NCI-H510A treated with DMSO at 0.1 percent for 48 hours (cell line): ENCODE measurements at places on chromosomes 16 and 17.

- DNase-seq = no peak
These were observed 388.5 kb downstream of the XYLT1 start for GRCh38 chr16:17082095-17082882.

- DNase-seq = no peak
These were observed 33.9 kb downstream of the ZNF652 start for GRCh38 chr17:49327835-49328784.

- DNase-seq = no peak
These were observed 44.5 kb downstream of the NDE1 start for GRCh38 chr16:15694499-15694898.

DNA sequence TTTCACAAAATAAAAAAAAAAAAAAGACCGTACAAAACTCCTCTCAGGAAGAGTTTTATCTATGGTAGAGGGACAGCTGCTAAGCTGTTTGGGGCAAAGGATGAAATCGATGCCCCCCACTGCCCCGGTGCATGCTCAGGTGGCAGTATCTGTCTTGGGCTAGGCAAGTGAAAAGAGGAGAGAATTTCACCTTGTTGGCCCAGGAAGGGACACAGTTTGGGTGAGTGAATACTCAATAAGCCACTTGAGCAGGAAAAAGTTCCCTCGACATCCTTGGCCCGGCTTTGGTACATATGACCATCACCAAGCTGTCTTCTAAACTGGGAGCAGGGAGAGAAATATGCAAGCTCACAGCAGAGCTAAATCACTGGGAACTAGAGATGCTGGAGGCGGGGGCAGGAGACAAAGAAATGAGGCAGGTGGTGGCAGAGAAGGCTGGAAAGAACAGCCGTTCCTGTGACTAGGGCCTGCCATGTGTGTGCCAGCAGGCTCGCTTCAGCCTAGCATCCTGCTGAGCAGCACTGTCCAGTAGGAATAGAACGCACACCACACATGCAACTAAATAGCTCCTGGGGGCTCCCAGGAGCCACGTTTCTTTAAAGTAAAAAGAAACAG lies 8.2 kb upstream of the EIF1 start:
- peak; percentile 39 for DNase-seq

DNA sequence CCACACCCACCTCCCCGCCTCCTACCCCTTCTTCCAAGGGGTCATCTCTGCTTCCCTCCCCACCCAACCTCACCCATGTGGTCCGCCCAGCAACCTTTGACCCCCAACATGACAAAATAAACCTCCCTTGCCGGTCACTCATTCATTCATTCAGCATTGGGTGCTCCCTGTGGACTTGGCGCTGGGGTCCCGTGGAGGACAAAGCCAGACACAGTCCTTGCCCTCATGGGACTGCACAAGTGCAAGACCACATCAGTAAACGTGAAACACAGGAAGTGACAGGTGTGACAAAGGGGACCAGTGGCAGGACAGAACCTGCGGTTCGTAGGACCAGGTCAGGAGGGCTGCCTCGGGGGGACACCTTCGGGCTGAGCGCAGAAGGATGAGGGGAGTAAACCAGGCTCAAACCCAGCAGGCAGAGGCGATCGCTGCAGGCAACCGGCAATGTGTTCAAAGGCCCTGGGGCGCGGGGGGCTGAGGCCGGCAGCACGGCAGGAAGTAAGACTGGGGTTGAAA lies 185.4 kb downstream of the SEC14L1 start:
- DNase-seq = no peak

DNA sequence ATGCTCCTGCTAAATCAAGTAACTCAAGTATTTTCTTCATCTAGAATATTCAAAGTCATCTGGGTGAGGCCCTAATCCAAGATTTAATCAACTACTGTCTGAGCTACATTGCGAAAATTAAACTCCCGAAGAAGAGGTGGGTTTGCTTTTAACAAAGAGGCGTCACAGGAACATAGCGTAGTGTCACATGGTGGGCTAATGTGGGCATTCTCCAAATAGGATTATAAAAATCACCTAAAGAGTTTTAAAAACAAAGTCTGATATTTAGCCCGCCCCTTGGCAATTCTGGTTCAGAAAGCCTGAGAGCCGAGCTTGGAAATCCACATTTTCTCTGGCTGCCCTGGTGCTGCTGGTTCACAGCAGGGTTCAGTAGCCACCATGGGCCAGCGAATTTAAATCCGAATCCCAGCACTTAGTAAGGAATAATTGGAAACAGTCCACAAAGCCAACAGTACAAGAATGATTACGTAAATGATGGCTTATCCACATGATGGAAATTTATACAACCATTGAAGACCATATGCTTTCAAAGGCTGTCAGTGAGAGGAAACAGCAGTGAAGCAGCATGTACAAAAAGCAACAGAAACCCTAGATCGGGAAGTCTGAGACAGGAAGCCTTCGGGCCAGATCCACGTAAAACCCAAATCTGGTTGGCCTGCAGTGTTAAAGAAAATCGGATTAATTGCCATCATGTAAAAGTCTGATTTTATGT lies 8.8 kb downstream of the PMM2 start:
- no peak for DNase-seq

- peak; percentile 63 for DNase-seq
These were observed 3.7 kb upstream of the CACNA1G start for GRCh38 chr17:50556803-50557202.

- DNase-seq = no peak
These were observed 9.9 kb upstream of the FDXR start for GRCh38 chr17:74882517-74883240.

- DNase-seq = no peak
These were observed 29.9 kb downstream of the KCNJ16 start for GRCh38 chr17:70104791-70105523.

- no peak for DNase-seq
These were observed 5.5 kb upstream of the CBFA2T3 start for GRCh38 chr16:88982286-88983084.

DNA sequence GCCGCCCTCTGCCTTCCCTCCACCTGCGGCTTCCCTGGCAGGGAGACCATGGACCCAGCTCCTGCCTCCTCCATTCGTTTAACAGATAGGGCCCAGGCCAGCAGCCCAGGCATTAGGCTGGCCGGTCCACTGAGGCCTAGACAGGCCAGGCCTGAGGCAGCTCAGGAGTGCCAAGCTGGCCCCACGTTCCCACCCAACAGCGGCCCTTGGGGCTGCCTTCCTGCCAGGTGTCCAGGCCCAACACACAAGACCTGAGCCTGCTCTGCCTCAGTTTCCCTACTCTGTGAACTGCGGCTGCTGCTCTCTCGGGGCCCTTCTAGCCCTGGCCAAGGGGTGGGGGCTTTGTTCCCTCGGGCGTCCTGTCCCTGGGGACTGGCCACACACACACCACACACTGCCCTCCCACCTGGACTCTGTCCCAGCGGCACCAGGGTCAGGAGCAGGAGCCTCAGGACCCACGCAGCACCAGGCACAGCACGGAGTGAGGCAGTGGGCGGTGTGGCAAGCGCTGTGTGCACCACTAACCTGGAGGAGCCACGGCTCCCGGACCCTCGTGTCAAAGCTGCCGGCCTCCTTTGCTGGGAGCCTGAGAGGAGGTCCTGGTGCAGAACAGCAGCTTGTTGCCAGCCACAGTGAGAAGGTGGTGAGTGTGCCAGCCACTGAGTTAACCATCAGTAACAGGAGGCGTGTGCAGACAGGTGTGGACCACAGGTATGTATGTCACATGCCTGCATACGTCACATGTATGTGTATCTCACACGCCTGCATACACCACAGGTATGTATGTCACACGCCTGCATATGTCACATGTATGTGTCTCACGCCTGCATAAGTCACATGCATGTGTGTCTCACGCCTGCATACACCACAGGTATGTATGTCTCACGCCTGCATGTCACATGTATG lies 14.6 kb upstream of the CDH15 start:
- no peak for DNase-seq

- DNase-seq = no peak
These were observed 231.9 kb upstream of the COX10 start for GRCh38 chr17:13837417-13837816.

DNA sequence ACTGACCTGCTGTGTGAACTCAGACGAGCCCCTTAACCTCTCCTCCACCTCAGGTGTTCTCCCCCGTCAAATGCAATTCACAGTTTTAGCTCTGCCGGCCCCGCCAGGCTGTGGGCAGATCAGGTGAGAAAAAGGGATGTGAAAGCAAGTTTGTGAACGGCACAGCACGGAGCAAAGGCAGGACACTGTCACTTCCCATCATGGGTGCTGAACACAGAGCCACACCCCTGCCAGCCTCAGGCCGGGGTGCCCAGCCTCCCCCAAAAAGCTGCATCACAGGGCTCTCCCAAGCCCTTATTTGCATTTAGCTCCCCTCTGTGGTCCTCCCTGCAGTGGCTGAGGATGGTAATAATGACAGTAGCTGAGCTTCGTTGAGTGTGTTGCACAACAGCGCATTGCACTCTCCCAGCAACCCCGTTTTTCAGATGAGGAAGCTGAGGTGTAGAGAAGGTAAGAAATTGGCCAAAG lies 88.8 kb upstream of the TNRC6C start:
- no peak for DNase-seq

DNA sequence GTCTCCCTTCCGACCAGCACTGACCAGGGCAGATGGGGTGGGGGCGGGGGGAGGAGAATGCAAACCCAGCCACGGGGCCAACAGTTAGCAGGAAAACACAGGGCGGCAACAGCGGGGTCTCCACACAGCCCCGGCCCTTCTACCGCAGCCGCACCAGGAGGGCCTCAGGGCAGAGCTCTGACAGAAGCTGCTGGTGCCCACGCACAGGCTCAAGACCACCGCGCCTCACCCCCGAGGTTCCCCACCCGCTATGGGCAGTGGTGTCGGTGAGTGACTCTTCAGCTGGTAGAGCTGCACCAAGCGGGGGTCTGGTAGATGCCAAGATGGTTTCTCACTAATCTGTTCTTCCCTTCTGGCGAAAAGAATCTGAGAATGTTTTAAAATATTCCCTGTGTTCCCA lies 16.1 kb downstream of the HAGH start:
- no peak for DNase-seq

GRCh38 chr16:47250983-47251382 lies 107.2 kb upstream of the NETO2 start:
- no peak for DNase-seq

DNA sequence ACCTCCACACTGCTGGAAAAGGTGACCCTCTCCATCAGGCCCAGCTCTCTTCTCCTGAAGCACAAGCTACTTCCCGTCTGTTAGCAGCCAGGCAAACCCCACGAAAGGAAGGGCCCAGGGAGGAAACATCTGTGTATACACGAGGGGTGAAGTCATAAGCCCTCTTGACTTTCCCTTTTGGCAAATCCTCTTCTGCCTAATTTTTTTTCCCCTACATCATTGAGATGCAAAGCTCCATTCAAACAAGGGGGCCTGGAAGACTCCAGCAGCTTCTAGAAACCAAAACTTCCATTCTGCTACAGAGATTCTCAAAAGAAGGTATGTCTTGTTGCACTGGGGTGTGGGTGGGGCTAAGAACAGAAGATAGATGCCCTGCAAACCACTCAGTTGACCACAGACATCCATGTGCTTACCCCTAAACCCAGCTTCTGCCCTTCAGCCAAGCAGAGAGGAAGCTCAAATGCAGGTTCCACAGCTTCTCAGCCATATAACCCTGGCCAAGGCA lies 145.6 kb upstream of the RCVRN start:
- DNase-seq = no peak

GRCh38 chr16:86370062-86370461 lies 140.3 kb upstream of the FOXF1 start:
- DNase-seq = no peak

- no peak for DNase-seq
These were observed 2.1 kb upstream of the IRX5 start for GRCh38 chr16:54928411-54929089.

DNA sequence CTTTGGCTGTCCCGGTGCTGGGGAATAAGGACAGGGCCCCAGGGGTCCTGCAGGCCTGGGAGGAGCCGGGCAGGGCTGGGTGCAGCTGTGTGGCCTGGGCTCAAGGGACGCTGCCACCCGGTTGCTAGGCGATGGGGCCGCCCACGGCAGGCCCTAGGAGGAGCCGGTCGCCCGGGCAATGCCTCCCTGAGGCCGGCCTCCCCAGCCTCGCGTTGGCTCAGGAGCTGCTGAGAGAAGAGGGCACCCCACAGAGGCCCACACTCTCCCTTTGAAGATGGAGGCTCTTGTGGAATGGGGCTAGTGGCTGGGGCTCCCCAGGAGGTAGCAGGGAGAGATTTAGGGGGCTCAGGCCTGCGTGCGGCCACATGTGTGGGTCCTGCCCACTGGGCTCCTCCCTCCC lies at the start of gene CIBAR2:
CIBAR2 (minus strand) TSS at position 109 of the 400 bp plus-strand sequence. CDS start 120 bp downstream, outside the sequence.
- DNase-seq = peak; percentile 17

DNA sequence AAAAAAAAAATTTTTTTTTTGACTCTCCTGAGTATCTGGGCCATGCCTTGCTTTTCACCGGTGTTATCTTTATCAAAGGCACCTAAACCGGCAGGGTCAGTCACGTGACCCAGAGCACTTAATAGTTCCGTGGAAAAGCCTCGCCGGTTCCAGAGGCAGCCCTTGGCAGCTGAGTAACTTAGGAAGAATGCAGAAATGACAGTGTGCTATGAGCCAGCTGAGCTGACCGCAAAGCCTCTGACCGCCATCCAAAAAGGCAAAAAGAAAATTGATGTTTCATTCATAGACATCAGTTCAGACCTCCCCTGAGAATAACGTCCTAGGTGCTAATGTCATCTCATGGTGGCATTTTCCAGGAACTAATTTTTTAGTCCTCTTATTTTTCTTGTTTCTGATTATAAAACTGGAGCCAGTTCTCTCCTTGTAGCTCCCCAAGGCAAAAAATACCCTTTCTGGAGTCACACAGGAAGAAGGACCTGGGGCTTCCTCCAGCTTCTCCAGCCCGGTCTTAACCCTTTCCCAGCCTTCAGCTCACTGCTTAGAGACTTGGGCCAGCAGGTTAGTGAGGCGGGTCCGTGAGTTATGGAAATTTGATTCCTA lies 122.6 kb downstream of the SOCS1 start:
- DNase-seq = peak; percentile 7

- DNase-seq = no peak
These were observed 34.8 kb downstream of the CBFA2T3 start for GRCh38 chr16:88941913-88942909.

- no peak for DNase-seq
These were observed 34.0 kb downstream of the TIMM22 start for GRCh38 chr17:1030684-1031532.

GRCh38 chr17:77216486-77216885 lies 75.7 kb downstream of the SEC14L1 start:
- DNase-seq = no peak

- peak; percentile 19 for DNase-seq
These were observed 76.9 kb upstream of the CREBBP start for GRCh38 chr16:3957344-3957980.
